Stimulated activated CD8-positive, alpha-beta memory T cell treated with anti-CD3 and anti-CD28 coated beads, Interleukin-15, amount 100 ng/mL, for 24 hours (primary cell): ENCODE measurements at places on chromosomes 7 and 10.

GRCh38 chr7:124764051-124764846 lies 1.3 kb downstream of the GPR37 start:
- no peak for DNase-seq

DNA sequence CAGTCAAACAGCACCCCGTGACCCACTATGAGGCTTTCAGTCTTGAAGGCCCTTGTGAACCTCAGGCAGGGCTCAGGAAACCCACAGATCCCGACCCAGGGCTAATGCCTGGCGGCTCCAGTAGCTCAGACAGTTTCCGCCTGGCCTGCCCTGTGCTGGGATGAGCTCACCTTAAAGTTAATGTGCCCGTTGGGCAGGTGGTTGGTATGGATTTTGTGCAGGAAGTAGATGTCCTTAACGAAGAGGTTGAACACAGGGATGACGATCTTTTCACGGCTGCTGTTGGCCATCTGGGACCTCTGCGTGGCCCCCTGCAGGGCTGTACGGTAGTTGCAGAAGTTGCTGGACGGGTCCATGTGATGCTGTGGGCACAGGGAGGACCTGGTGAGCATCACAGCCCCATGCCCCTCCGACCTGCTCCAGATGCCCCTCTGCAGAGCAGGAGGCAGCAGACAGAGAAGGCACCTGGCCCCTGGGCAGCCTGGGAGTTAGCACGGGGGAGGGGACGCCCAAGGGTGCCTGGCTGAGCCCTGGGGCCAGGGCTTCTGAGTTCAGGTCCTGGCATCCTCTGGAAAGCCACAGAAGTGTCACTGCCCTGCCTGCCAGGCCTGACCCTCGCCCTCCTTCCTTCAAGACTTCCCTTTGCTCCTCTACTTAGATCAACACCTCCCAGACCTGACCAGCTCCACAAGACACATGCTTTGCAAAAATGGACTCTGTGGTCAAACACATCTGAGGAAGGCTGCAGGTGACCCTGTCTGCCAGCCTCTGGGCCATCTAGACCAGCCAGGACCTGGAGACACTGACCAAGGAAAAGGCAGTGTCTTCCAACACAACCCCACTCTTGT lies 59.8 kb downstream of the CSGALNACT2 start:
- DNase-seq = no peak

- peak; percentile 25 for DNase-seq
Observed at GRCh38 chr10:111076191-111076681, 593 bp upstream of the ADRA2A start.

DNA sequence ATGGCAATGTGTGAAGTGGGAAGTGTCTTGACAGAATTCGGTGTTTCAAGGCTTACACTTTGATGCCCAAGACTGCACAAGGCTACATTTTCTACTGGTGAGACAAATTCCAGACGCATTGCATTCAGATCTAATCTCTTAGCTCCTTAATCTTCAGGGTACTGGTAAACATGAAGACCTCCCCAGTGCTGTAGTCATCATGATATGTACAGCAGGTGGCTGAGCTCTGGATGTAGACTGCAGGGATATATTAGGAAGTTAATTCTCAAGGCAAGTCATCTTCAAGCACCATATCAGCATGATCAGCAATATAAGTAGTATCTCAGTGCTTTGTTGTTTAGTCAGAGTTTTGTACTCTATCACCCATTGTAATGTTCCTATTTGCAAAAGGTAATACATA lies 61.8 kb downstream of the IKZF1 start:
- DNase-seq = no peak

- no peak for DNase-seq
Observed at GRCh38 chr10:3850999-3851937, 66.3 kb upstream of the KLF6 start.

DNA sequence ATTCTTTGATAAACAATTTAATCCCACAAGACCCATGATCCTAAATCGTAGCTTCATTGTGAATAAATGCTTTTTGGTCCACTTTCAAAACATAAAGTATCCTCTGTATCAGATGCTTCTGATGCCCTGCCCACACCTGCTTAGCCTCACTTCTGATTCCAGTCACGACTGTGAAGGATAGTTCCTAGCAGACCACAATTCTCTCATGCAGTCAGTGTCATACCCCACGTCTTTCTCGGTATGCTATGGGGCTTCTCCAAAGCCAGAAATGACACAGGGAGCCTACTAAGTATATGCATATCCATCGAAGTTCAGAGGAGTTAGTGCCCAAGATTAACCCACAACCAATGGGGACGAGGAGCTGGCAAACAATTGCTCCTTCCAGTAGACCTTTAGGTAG lies 27.6 kb upstream of the CTNNA3 start:
- DNase-seq = no peak
